WTC11 (cell line): ENCODE measurements at places on chromosomes 7 and 10. TPM values are rescaled to one million over a fixed set of nuclear protein-coding genes. Genes with fewer than 3 reads are reported as not detected.

DNA sequence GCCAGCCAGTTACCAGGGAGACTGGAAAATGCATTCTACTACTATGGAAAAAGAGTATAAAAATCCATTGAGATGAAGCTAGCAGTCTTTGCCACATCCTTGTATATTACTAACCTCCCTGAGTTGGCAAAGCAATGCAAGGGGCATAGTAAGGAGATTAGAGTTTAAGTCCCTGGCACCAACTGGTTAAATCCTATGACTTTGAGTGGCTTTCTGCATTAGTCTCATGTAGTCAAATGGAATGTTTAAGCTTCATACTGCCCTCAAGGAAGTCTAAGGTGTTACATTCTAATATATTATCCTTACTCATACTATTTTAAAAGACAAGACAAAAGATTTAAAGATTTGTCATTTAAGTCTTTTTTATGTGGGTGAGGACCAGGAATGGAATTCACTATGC, 110.1 kb downstream of the INHBA start:
- H3K4me1 ChIP-seq, result peaks cover 24% of the 10 kb centered on the region
- no peaks in the 10 kb centered on the region for H3K27me3 ChIP-seq
- no peak overlapping the region for H3K27ac ChIP-seq
- peaks cover 42% of the 10 kb centered on the region for H3K36me3 ChIP-seq
- DNase-seq, result no peak

DNA sequence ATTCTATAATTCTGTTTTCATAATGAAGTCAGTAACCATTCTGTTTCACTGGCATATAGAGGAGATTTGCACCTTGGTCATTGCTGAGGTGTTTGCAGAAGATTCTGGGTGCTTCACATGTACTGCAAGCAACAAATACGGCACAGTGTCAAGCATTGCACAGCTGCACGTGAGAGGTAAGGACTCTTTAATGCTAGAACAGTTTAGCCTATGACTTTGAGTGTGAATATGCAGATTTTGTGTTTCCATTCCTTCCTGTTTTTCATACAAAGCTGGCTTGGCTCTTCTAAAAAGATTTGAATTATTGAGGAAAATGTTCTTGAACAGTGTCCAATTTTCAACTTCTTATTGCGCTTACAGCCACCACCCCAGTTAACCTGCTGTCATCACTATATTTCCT, 56.4 kb downstream of the MYPN start:
- DNase-seq, result no peak
- no peak overlapping the region for H3K27ac ChIP-seq
- H3K36me3 ChIP-seq, result 0 out of 2 replicates have a peak, but pooled peaks cover 3% of the 10 kb centered on the region
- no peaks in the 10 kb centered on the region for H3K27me3 ChIP-seq
- H3K4me1 ChIP-seq, result no peaks in the 10 kb centered on the region
- H3K4me3 ChIP-seq, result no peak overlapping the region

- peak overlapping the region; percentile 76 for H3K4me3 ChIP-seq
- peak overlapping the region; percentile 90 for H3K27ac ChIP-seq
Observed at GRCh38 chr7:150405584-150406311, 26.6 kb downstream of the ZNF775 start.

The VAX1 gene
- 0.04 TPM in 1 of 3 replicates, not detected in the others for total RNA-seq

GRCh38 chr7:43588477-43589132, 5.7 kb downstream of the STK17A start:
- no peaks in the 10 kb centered on the region for H3K36me3 ChIP-seq
- no peak for DNase-seq
- H3K4me3 ChIP-seq, result no peak overlapping the region
- peaks cover 8% of the 10 kb centered on the region for H3K27me3 ChIP-seq
- peaks cover 36% of the 10 kb centered on the region for H3K4me1 ChIP-seq

The CPA4 gene
- total RNA-seq, result 0.11 TPM in 2 of 3 replicates, not detected in the other

- H3K4me1 ChIP-seq, result peaks cover 8% of the 10 kb centered on the region
- H3K4me3 ChIP-seq, result no peak overlapping the region
- H3K36me3 ChIP-seq, result no peaks in the 10 kb centered on the region
- no peak overlapping the region for H3K27ac ChIP-seq
Observed at GRCh38 chr10:95569368-95569767, 8.2 kb upstream of the SORBS1 start.

DNA sequence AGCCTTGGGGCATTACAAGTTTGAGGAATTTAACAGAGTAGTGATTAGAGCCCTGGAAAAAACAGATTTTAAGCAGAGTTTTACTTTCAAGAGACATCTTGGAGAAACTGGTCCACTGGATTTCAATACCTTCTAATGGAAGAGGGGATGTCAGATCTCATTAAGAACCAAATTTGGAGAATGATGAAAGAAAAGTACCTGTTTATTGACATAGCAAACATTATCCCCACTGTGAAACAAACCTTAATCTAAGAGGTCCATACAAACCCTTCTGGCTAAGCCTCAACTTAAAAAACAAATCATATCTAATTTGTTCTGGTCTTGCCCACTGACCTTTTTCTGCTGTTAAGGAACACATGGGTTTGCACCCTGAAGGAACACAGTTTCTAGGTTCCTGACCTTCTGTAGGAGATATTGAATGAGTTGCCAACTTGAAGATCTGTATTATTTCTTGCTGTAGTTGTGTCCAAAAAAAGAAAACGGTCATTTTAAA, 53.5 kb downstream of the LAMB1 start:
- no peak overlapping the region for H3K4me3 ChIP-seq
- no peak for DNase-seq
- no peaks in the 10 kb centered on the region for H3K27me3 ChIP-seq
- H3K27ac ChIP-seq, result peak overlapping the region; percentile 60; the same call in 1 of the 2 replicates

The C7orf57 gene
- total RNA-seq, result 0.39 to 0.90 TPM (median 0.60 TPM) in 3 replicates

GRCh38 chr7:664997-665735, 61.3 kb upstream of the DNAAF5 start:
- H3K36me3 ChIP-seq, result peaks cover 10% of the 10 kb centered on the region
- DNase-seq, result peak; percentile 60
- peak overlapping the region; percentile 94 for H3K27ac ChIP-seq
- H3K27me3 ChIP-seq, result no peaks in the 10 kb centered on the region
- peak overlapping the region; percentile 12; the same call in 1 of the 2 replicates for H3K4me3 ChIP-seq

- H3K27ac ChIP-seq, result no peak overlapping the region
- H3K4me1 ChIP-seq, result peaks cover 5% of the 10 kb centered on the region
- H3K27me3 ChIP-seq, result no peaks in the 10 kb centered on the region; the same call in 1 of the 2 replicates
- no peak overlapping the region for H3K4me3 ChIP-seq
Observed at GRCh38 chr10:7700577-7701125, 2.5 kb upstream of the ITIH2 start.

- no peaks in the 10 kb centered on the region; the same call in 1 of the 2 replicates for H3K27me3 ChIP-seq
- DNase-seq, result peak; percentile 82
- H3K27ac ChIP-seq, result peak overlapping the region; percentile 98
- peak overlapping the region; percentile 75 for H3K4me3 ChIP-seq
- H3K4me1 ChIP-seq, result peaks cover 39% of the 10 kb centered on the region
Observed at GRCh38 chr10:78973901-78974616, 94.7 kb upstream of the ZMIZ1 start.

DNA sequence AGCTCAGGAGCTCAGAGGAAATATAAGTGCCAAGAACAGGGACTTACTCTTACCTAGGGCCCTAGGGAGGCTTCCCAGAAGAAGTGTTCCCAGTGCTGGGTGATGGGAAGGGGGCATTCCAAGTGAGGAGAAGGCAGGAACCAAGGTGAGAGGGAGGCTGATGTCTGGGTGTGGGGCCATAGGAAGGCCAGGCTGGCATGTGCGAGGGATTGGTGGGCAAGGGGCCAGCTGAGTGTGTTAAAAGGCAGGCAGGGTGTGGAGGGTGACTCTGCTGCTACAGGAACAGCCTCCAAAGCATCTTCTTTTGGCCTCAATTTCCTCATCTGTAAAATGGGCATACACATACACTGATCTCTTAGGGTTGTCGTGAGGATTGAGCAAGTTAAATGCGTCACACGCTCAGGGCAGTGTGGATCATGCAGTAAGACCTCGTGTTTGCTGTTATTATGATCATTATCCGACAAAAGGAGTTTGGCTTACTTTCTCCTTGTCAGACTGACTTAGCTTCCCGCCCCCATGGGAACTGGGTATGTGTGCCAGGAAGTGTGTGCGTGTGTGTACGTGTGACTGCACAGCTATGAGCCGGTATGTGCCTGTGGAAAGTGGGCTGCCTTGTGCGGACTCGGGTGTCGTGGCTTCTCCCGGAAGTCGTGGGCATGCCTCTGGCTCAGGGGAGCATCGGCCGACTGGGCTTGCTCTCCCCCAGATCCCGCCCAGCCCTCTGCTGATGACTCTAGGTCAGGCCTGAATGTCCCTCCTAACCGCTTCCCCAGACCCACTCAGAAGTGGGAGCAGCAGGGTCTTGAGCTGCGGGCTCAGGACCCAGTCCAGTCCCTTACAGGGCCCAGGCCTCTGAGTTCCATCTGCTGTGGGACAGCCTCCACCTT, 59.6 kb downstream of the NEURL1 start:
- 0 out of 2 replicates have a peak, but pooled peaks cover 3% of the 10 kb centered on the region for H3K4me1 ChIP-seq
- DNase-seq, result no peak
- H3K27me3 ChIP-seq, result peaks cover 26% of the 10 kb centered on the region

DNA sequence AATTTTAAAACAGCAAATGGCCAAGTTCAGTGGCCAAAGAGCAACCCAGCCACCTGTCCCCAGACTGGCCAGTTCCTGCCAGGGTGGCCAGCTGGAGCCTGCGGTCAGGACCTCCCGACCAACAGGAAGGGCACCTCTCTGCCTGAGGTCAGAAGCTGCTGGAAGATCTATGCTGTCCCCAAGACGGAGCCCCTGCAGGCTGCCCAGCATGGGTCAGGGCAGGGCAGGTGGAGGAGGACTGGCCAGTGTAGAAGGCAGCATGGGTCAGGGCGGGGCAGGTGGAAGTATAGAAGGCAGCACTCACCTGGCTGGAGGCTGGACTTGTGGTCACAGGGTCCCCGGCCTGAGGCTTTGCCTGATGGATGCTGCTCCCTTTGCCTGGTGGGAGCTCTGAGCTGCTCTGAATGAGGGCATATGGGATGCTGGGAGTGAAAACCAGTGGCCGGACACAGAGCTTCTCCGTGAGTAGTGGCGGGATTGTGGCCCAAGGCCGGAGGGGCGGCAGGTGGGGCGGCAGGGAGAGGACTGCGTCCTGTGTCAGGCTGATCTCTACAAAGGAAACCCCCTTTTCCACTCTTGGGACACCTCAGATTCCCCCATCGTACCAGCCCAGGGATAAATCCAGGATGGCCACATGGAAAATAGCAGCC, 229.2 kb downstream of the TCERG1L start:
- H3K4me1 ChIP-seq, result no peaks in the 10 kb centered on the region
- H3K4me3 ChIP-seq, result no peak overlapping the region
- DNase-seq, result no peak
- H3K27me3 ChIP-seq, result peaks cover 6% of the 10 kb centered on the region
- H3K36me3 ChIP-seq, result peaks cover 79% of the 10 kb centered on the region
- H3K27ac ChIP-seq, result no peak overlapping the region

The CLCN1 gene
- 0.23 to 0.46 TPM (median 0.28 TPM) in 3 replicates for total RNA-seq

- DNase-seq, result no peak
- peaks cover 25% of the 10 kb centered on the region for H3K4me1 ChIP-seq
- H3K4me3 ChIP-seq, result peak overlapping the region; percentile 99
- H3K27ac ChIP-seq, result peak overlapping the region; percentile 76
- H3K36me3 ChIP-seq, result peaks cover 28% of the 10 kb centered on the region
Observed at GRCh38 chr10:114172776-114173602, 1.0 kb downstream of the CCDC186 start.

The RARRES2 gene
- total RNA-seq, result 193 to 230 TPM (median 197 TPM) in 3 replicates

DNA sequence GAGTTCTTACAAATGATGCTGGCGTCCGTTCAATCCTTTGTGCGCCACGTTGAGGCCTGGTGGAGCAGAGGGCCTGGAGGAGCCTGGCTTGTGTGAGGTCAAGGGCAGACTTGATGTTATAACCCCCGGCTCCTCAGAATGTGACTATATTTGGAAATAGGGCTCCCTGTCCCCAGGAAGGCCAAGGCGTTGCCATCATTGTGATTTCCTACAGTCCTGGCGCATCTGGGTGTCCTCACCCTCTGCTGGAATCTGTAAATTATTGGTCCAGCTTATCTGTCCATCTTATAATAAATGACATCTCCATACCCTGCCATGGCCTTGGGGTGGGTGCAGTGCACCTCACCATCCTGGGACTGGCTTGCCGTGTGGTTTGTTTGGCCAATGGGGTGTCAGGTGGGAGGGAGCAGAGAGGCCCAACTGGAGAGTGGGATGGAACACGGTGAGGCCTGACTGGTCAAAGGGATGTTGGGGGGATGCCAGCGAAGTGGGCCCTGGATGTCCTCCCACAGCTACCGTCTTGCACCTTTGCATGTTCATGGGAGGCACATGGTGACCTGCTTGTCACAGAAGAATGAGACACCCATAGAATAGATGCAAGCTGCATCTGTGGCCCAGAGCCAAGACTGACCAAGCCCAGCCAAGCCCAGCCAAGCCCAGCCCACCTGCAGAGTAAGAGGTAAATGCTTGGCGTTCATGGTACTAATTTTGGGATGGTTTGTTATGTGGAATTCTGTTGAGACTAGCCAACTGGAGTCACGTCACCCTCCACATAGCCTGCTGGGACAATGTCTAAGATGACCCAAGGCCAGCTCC, 11.1 kb upstream of the LRRC27 start:
- H3K4me3 ChIP-seq, result no peak overlapping the region
- H3K36me3 ChIP-seq, result peaks cover 13% of the 10 kb centered on the region
- no peaks in the 10 kb centered on the region for H3K27me3 ChIP-seq
- DNase-seq, result no peak
